Non-pigmented ciliary epithelial cell (primary cell): ENCODE measurements at places on chromosomes 5 and 9.

- DNase-seq: no peak
Observed at GRCh38 chr9:87885484-87886189, 3.0 kb downstream of the SPATA31E1 start.

GRCh38 chr5:10319202-10319851 lies 11.6 kb upstream of the CMBL start:
- no peak for DNase-seq

DNA sequence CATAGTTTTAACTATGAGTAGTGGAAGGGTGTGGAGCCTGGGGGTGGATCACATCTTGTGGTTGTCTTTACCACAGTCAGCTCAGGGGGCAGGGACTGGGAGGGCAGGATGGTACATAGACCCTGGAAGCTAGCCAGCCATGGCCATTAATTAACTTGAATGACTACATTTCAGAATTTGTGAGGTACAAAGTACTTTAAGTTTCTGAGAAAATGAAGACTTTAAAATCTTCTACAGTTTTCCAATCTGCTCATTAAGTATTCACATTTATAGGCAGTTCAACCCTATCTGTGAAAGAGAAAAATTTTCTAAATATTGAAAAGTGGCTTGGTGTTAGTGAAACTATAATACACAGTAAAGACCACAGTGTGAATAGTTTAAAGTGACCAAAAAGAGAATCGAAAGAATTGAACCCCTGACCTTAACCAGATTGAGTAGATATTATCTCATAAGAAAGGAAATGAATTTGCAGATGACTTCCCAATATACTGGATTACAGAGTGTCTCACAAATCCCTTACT lies 234.2 kb upstream of the MEF2C start:
- no peak for DNase-seq

DNA sequence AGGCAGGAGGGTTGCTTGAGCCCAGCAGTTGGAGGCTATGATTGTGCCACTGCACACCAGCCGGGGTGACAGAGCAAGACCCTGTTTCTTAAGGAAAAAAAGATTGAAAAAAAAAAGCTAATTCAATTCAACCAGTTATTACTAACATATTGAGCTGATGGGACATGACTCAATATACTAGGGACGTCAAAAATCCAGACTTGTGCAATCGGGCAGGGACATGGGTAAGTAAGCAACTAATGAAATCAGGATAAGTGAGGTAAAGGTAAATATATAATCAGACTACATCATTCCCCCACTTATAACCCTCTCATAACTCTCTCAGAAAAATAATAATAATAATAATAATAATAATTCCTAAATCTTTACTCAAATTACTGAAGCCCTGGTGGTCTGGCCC lies 975 bp upstream of the HAVCR1 start:
- no peak for DNase-seq

GRCh38 chr5:117769877-117770276 lies 1195.3 kb upstream of the SEMA6A start:
- no peak for DNase-seq

DNA sequence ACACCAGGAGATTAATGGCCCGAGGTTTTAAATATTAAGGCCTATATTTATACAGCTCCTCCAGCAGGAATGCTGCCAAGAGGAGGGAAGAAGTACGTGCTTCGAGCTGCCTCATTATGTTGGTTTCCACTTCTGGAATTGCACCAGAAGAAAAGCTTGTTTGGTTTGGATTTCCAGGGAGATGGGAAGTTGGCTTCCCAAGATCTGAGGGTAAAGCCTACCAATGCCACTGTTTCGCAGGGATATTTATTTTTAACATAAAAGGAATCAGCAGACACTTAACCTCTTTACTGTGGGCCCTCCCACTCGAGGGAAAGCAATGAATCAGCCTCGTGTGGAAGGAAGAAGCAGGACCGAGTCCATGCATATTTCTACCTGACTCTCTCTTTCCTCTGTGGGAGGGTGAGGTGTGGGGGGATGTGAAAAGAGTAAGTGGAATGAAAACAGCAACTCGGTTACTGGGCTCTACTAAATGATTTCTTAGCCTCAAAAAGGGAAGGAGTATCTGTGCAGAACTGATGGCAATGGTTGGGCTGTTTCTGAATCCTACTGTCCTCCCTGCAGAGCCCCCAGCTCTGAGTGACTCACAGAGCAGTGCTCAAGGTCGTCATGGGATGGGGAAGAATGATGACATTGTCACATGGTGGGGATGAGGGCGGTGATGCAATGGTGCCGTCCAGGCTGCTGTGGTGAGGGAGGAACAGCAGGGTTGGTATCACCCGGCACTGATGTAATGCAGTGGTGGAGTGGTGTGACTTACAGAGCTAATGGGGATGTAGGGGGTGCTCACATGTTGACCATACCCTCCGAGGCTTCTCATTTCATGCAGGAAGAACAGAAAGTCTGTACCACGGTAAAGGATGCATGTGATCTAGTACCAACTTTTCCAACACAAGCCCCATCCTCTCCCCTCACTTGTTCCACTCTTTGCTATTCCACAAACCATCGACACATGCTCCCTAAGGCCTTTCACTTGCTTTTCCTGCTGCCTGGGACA lies 215.0 kb upstream of the PANK3 start:
- no peak for DNase-seq

GRCh38 chr9:123941524-123942070 lies 11.7 kb upstream of the DENND1A start:
- DNase-seq: no peak

- no peak for DNase-seq
Observed at GRCh38 chr9:6852243-6852963, 94.6 kb downstream of the KDM4C start.

DNA sequence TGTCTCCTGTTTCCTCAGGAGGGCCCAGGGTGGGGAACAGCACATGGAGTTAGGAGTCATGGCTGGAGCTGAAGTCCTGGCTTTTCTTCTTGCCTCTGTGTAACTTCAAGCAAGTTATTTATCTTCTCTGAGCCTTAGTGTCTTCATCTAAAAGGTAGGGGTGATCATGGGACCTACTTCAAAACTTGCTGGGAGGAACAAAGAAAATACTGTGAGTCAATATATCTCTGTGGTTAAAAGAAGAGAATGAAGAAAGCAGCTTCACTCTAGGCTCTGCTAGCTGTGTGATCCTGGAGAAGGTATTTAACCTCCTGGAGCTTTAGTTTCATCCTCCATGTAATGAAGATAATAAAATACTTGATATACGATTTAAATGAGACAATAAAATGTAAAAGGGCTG lies 26.5 kb downstream of the AFAP1L1 start:
- DNase-seq: no peak

GRCh38 chr5:175544586-175544985 lies 66.2 kb downstream of the SFXN1 start:
- no peak for DNase-seq

GRCh38 chr5:57503433-57503832 lies 20.8 kb upstream of the ACTBL2 start:
- no peak for DNase-seq

- no peak for DNase-seq
Observed at GRCh38 chr9:75712700-75713099, 177.8 kb upstream of the PCSK5 start.
